Peyer's patch (tissue), 4 donors: ENCODE measurements at places on chromosomes 2 and 18.

DNA sequence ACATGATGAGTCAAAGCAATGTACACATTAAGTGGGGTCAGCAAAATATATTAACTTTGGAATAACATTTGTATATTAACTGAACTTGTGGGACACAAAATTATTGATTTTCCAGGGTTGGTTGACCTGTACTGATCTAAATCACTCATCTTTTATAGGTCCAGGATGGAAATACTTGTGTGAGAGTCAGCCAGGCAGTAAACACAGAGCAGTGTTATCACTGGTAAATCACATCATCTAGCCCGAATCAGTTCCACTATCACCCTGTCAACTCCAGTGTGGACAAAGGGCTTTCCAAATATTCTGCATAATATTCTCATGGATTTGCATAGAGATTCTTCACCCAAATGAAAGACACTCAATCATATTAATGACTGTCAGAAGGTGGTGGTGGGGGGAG, 295.7 kb downstream of the LRP1B start:
- no peak for DNase-seq

DNA sequence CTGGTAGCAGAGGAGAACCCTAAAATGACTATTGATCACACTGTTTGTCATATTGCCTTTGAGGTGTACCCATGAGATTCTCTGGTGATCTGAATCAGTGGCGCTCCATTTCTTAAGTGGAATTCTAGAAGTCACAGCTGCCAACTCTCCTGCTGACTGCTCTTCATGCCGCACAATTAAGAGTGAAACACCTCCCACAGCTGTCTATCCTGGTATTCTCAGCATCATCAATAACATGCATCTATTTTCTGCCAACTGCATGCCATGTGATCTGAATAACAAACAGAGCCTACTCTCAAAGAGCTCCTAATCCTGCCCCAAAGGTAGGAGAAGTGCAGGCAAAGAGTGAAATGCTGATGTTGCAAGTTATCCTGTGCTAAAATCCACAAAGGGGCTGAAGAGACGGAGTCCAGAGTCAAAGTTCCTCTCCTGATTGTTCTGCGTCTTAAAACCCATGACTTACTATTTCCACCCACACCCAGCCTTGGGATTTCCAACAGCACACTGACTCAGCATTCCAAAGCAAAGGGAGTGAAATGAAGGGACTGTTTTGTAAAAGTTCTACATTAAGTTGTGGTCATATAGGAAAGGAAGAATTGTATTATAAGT, 13.7 kb upstream of the DAPL1 start:
- DNase-seq, result no peak

DNA sequence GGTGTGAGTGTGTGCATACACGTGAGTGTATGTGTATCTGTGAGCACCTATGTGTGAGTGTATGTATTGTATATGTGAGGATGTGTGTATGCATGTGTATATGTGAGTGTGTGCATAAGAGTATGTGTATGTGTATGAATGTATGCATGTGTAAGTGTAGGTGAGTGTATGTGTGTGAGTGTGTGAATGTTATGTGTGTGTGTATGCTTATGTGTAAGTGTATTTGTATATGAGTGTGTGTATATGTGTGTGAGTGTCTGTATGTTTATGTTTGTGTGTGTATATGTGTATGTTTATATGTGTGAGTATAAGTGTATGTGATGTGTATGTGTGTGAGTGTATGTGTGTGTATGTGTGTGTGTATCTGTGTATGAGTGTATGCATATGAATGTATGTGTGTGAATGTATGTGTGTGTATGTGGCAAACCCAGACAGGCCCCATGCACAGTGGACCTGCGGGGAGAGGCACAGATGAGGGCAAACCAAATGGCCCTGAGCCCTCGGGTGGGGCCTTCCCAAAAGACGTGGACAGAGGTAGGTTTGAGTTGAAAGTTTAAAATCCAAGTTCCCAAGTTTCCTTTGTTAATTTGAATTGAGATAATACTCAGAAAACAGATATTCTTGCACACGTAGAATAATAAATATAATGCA, 51.5 kb downstream of the EDAR start:
- no peak for DNase-seq

GRCh38 chr2:102789349-102790090, 27.7 kb downstream of the TMEM182 start:
- DNase-seq, result no peak

GRCh38 chr2:170146784-170147183, 31.2 kb upstream of the MYO3B start:
- DNase-seq, result no peak

GRCh38 chr18:43919551-43919950, 642.3 kb upstream of the SYT4 start:
- DNase-seq, result no peak

GRCh38 chr2:180202467-180202951, 195.4 kb upstream of the CWC22 start:
- no peak for DNase-seq

- DNase-seq, result no peak
These were observed 58.2 kb downstream of the COPS8 start for GRCh38 chr2:237143676-237144440.

DNA sequence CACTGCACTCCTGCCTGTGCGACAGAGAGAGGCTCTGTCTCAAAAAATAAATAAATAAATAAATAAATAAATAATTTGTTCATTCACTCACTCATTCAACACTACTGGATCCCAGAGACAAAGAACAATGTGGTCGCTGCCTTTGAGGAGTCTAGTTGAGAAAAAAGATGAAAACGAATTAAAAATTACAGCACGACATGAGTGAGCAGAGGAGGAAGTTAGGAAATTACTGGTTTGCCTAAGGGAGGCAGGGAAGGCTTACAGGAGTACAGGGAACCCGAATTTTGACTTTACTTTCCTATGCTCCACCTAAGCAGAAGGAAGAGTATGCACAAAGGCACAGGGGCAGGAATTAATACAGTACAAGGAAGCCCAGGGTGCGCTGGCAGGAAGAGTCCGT, 4.2 kb upstream of the KCMF1 start:
- no peak for DNase-seq

DNA sequence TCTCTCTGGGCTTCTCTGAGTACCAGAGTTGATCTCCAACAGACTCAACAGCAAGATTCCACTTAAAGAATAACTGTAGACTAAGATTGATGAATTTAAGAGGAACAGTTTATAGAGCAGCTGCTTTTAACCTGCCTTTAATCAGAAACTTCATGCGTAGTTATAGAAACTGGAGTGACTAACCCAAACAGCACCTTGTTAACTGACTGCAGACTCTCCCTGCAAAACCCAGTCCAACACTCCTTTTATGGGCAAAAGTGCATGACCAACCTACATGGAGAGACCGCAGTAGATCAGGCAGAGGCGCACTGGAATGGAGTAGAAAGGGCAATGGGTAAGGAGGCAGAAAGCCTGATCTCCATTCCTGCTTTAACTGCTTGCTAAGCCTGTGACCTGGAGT, 110.6 kb downstream of the NRP2 start:
- no peak for DNase-seq

- no peak for DNase-seq
These were observed 25.1 kb upstream of the PRLH start for GRCh38 chr2:237541243-237541642.

DNA sequence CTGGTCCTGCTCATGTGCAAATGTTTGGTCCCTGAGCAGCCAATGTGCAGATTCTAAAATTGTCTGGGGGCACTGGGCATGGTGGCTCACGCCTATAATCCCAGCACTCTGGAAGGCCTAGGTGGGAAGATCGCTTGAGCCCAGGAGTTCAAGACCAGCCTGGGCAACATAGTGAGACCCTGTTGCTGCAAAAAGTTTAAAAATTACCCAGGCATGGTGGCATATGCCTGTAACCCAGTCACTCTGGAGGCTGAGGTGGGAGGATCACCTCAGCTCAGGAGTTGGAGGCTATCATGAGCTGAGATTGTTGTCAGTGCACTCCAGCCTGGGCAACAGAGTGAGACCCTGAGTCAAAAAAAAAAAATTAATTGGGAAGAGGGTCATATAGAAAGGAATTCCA, 5.1 kb downstream of the LIPG start:
- no peak for DNase-seq

- DNase-seq, result no peak
These were observed 137.7 kb downstream of the TANC1 start for GRCh38 chr2:159106109-159106508.

GRCh38 chr18:11496526-11497172, 112.7 kb upstream of the SLC35G4 start:
- no peak for DNase-seq

- DNase-seq, result no peak
These were observed 3.5 kb upstream of the NOSTRIN start for GRCh38 chr2:168798888-168799410.

DNA sequence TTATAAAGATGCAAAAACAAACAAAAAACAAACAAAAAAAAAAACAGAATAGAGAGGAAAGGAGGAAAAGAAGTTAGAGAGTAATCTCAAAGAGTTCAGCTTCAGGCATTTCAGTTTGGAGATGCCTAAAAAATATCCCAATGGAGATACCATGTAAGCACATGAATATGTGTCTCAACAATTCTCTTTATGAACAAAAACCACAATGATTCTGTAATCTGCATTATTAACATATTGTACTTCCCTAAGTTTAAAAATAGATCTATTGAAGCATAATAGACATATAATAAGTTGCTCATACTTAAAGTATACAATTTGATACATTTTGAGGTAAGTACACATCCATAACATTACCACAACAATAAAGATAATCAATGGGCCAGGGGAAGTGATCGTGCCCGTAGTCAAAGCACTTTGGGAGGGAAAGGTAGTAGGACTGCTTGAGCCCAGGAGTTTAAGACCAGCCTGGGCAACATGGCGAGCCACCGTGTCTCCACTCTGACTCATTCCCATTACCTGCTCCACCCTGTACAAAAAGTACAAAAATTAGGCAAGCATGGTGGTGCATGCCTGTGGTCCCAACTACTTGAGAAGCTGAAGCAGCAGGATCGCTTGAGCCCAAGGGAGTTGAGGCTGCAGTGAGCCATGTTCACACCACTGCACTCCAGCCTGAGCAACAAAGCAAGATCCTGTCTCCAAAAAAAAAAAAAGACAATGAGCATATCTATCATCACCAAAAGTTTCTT, 158.9 kb downstream of the ATAD2B start:
- no peak for DNase-seq

DNA sequence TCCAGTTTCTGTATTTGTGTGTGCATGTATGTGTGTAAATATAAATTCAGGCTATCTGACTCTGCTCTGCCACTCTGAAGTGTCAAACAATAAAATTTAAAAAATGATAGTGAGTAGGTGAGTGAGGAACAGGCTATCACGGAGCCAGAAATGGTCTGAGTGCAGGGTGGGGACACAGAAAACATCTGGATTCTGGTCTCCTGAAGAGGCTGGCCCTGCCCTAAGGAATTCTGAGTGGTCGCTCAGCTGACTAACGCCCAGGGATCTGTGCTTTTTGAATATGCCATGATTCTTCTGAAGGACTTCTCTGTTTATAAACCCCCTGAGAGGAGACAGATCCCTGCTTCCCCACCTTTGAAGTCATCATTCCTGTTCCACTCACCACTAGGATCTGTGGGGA, 353.9 kb upstream of the GYPC start:
- no peak for DNase-seq

DNA sequence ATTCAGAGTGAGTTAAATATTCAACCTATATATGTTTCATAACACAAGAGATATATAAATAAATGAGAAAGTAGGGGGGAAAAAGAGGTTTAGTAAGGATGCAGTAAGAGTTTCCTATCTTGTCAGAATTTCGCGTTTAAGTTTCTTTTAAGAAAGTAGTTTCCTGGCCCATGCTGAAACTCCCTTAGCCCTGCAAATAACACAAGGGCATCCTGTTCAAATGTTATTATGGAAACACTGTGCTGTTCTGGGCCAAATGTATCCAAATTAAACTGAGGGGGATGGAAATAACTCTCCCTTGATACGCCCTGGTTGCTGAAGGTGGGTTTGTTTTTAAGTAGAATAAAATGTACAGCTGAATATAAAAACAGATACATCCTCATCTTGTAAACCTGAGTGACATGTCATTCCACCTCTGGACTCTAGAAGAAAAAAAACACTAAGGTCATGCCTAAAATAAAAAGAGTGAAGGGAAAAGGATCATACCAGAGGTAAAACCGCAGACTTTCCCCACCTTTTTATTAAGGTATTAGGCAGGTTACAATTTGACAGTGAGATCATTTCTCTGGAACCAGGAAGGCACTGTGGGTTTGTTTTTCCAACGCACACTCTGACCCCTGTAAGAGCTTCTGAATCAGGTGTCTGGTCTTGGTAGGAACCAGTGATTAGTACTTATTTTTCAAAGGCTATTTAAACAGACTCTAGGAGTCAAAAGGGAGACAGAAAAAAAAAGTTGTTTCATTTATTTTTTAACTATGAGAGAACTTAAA, 16.7 kb downstream of the BCL2 start:
- no peak for DNase-seq

DNA sequence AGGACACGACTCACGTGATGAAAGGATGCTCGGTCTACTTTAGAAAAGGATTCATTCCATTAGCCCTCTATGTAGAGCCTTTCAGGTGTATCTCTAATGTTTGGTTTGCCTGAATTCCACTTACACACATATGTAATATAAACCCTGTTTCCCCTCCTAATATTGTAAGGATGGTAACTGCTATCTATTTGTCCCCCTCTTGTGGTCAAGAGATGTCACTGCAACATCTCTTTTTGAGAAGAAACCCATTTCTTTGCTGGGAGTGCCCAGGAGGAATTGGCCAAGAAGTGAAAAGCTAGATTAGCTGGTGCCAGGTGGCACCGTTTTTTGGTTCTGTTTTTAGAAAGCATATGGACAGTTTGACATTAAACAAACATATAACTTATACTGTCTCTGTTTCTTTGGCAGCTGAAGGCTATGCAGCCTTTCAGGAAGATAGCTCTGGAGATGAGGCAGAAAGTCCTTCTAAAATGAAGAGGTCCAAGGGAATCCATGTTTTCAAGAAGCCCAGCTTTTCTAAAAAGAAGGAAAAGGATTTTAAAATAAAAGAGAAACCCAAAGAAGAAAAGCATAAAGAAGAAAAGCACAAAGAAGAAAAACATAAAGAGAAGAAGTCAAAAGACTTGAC, 41.2 kb downstream of the RALBP1 start:
- no peak for DNase-seq

GRCh38 chr18:10020171-10020570, 106.4 kb downstream of the VAPA start:
- DNase-seq, result no peak

DNA sequence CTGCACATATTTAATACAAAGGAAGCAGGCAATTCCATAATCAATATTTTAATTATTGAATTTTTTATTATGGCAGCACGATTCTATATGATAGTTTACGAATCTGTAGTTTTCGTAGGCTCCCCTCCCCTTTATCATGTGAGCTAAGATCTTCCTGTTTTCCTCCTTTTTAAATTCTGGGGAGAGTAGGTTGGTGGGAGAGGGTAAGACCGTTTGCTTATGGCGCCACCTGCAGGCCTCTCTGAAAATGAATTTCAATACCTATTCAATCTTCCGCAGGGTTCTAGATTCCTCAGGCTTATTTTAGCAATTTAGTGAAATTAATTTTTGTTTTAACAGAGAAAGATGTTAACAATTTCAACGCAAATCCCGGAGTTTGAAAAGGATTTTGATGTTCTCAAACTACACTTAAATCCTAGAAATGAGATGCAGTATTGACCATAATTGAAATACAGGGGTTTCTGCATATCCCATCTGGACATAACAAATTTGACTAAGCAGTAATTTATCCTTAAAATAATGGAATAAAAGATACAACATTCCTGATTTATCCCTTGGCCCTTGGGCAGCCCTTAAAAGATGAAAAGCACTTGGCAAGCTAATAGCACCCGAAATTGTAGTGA, 12.8 kb upstream of the GBX2 start:
- DNase-seq, result no peak

GRCh38 chr2:172484706-172485105, 57.3 kb downstream of the ITGA6 start:
- DNase-seq, result no peak
